ENCODE measurements at places on chromosomes 13 and 19.

GRCh38 chr13:98065468-98065867, 77.4 kb upstream of the FARP1 start:
- DNase-seq: no peak

DNA sequence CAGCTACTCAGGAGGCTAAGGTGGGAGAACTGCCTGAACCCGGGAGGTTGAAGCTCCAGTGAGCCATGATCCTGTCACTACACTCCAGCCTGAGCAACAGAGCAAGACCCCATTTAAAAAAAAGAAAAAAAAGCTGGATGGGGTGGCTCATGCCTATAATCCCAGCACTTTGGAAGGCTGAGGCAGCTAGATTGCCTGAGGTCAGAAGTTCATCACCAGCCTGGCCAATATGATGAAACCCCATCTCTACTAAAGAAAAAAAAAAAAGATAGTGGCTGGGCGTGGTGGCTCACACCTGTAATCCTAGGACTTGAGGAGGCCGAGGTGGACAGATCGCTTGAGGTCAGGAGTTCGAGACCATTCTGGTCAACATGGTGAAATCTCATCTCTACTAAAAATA, 15.0 kb downstream of the LTBP4 start:
- no peak for DNase-seq

GRCh38 chr19:47707135-47707925, 5.9 kb upstream of the EHD2 start:
- peak; percentile 56 for DNase-seq

DNA sequence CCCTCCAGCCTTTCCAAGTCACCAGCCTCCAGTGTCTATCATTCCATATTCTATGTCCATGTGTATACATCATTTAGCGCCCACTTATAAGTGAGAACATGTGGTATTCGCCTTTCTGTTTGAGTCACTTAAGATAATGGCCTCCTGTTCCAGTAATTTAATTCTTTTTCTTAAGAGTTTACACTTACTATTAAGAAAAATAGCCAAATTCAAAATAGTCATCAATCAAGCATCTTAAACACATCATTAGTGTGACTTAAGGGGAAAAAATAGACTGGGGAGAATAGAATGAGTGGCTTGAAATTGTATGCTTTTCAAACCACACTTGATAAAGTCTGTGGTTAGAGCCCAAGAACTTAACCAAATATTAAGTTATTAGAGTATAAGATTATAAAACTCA, 248.0 kb downstream of the MAB21L1 start:
- no peak for DNase-seq

- DNase-seq: no peak
Measured at GRCh38 chr13:31282741-31283455, 83.1 kb downstream of the B3GLCT start.

GRCh38 chr13:93534181-93534700, 307.6 kb downstream of the GPC6 start:
- no peak for DNase-seq

DNA sequence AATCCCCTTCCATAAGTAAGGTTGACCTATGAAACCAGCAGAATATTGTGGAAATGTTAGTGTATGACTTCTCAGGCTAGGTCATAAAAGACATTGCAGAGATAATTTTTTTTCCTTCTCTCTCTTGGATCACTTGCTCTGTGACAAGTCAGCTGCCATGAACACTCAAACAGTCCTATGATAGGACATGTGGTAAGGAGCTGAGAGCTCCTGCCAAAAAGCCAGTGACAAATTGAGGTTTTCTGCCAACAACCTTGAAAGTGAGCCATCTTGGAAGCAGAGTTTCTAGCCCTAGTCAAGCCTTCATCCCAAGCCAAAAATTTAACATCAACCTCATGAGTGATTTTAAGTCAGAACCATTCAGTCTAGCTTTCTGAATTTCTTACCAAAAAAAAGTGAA, 270.9 kb upstream of the NBEA start:
- DNase-seq: no peak

DNA sequence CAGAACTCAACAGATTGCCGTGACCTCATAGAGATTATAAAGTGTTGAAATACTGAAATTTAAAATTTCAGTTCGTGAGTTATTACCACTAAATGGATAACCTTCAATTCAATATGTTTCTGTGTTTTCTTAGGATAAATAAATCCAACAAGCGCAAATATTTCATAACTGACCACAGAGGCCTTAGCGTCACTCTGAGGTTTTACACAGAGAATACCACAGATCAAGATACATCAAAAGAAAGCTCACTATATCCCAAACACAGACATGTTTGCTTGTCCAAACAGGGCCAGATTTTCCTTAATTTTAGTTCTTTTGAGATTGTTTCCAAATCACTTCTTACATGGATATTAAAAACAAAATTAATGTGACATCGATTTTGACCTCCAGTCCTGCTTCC, 235.8 kb downstream of the EFNB2 start:
- no peak for DNase-seq

GRCh38 chr13:48852911-48853727, 122.6 kb upstream of the FNDC3A start:
- no peak for DNase-seq

DNA sequence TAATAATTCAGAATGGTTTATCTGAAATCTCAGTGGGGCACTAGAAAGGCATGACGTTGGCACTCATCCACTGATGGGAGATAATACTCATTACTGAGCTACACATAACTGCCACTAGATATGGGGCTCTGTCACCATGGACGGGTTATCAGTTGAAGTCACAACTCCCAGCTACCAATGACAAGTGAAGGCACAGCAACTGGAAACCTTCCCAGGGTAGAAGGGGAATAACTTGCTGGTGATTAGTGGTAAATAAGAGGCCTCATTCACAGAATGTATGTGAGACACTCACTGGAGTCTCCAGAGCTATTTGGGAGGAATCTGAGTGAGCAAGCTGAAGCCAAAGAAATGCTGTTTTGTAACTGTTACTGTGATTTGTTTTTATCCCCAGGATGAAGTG, 249.6 kb downstream of the ENOX1 start:
- DNase-seq: no peak

- no peak for DNase-seq
Measured at GRCh38 chr13:81487151-81487550, 1146.2 kb upstream of the SPRY2 start.

DNA sequence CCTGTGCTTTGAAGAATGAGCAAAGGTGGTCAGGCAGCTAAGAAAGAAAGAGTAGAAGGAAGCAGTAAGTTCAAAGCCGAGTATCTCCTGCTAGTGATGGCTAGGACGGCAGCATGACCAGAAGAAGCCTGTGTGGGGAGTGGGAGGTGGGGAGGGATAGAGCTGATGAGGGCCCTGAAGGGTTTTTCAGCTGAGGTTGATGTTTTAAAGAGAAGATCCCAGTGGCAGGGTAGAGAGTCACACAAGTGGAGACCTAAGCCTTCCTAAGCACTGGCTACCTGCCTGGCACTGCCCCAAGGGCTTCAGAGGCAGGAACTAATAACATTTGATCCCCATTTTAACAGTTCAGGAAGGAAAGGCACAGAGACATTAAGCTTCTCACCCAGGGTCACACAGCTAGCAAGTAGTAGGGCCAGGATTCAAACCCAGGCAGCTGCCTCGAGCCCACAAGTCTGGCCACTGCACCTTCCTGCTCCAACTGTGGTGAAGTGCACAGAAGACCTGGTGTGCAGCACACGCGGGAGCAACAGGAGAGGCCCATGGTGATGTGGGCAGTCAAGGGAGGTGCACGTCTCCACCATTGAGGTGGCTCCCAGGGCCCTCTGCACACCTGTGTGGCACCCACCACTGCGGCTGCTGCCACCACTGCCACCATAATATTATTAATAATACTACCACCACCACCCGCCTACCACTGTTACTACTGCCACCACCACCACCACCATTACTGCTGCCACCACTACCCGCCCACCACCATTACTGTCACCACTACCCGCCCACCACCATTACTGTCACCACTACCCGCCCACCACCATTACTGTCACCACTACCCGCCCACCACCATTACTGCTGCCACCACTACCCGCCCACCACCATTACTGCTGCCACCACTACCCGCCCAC, 22.1 kb downstream of the CUL4A start:
- no peak for DNase-seq

GRCh38 chr13:73056565-73056962, 2.2 kb upstream of the KLF5 start:
- DNase-seq: no peak

DNA sequence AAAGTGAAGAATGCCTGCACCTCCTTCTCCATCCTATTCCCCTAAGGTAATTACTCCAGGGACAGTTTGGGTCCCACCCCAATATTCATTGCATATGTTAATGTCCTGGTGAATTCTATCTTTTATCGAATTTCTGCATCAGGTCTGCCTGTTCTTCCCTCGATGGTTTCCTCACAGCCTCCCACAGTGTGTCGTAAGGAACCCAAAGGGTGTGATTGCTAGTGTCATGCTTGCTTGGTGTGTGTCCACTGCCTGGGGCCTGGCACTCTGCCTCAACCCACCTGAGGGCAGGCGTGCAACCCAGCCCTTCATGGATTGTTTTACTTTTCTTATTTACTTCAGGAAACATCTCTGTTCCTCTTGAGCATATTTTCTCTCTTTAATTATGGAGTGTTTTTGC, 60.2 kb upstream of the CYSLTR2 start:
- DNase-seq: no peak

DNA sequence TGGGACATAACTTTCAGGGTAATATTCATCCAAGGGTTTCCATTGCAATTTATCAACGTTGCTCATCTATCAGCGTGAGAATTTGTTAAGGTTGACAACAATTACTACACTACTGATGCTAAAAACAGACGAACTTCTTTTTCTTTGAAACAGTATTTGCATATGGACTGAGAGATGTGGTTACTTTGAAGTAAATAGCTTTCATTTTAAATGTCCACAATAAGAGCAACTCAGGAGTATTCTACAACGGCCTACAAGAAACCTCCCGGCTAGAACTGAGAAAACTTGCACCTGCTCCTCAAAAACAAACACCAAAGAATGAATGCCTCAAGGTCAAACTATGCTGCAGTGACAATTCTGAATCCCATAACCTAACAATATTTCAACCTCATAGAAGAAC, 238.4 kb downstream of the IRS2 start:
- no peak for DNase-seq

- no peak for DNase-seq
Measured at GRCh38 chr19:47430041-47430802, 10.9 kb upstream of the MEIS3 start.

GRCh38 chr13:39503048-39503447, 99.9 kb downstream of the LHFPL6 start:
- DNase-seq: no peak

GRCh38 chr13:20570517-20570916, 3.6 kb downstream of the IFT88 start:
- DNase-seq: no peak

DNA sequence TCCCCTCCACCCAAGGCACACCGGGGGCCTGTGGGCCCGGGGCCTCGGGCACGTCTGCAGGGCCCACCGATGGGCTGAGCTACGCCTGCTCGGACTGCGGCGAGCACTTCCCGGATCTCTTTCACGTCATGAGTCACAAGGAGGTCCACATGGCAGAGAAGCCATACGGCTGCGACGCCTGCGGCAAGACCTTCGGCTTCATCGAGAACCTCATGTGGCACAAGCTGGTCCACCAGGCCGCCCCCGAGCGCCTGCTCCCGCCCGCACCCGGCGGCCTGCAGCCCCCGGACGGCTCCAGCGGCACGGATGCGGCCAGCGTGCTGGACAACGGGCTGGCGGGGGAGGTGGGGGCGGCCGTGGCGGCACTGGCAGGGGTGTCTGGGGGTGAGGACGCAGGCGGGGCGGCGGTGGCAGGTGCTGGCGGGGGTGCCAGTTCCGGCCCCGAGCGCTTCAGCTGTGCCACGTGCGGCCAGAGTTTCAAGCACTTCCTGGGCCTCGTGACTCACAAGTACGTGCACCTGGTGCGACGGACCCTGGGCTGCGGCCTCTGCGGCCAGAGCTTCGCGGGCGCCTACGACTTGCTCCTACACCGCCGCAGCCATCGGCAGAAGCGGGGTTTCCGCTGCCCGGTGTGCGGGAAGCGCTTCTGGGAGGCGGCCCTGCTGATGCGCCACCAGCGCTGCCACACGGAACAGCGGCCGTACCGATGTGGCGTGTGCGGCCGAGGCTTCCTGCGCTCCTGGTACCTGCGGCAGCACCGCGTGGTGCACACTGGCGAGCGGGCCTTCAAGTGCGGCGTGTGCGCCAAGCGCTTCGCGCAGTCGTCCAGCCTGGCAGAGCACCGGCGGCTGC, 8.6 kb downstream of the ZNF784 start:
- no peak for DNase-seq

DNA sequence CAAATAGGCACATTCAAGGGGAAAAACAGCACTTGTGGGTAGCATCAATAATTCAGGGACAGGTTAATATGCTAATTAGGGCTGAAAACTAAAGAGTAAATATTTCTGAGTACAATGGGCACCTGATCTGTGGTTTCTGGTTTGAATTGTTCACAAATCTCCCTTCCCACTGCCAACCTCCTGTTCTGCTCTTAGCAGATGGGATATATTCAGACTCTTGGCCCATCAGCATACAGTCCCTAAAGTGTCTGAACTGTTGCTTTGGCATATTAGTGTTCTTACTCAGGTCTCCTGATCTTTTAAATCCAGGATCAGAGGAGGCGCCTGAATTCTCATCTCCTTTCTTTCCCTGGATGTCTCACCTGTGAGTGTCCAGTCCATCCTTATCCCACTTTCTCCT, 8.2 kb upstream of the LRCH1 start:
- no peak for DNase-seq

GRCh38 chr19:1384085-1384462, 367 bp downstream of the NDUFS7 start:
- no peak for DNase-seq

Measured in NCI-H1105 (cell line).